Osteocyte (in vitro differentiated cells): ENCODE measurements at places on chromosomes 2 and 18.

GRCh38 chr2:29583548-29584156 lies 337.7 kb downstream of the ALK start:
- DNase-seq = no peak

DNA sequence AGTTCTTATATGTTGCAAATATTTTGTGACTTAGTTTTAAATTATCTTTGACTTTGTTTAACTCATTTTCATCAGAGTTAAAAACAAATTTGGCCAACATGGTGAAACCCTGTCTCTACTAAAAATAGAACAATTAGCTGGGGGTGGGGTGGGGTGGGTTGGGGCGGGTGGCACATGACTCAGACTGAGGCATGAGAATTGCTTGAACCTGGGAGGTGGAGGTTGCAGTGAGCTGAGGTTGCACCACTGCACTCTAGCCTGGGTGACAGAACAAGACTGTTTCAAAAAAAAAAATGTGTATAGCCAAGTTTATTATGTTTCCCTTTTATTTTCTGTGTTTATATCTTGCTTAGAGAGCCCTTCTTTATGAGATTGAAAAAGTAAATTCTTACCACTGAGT lies 14.2 kb upstream of the LIPG start:
- no peak for DNase-seq

DNA sequence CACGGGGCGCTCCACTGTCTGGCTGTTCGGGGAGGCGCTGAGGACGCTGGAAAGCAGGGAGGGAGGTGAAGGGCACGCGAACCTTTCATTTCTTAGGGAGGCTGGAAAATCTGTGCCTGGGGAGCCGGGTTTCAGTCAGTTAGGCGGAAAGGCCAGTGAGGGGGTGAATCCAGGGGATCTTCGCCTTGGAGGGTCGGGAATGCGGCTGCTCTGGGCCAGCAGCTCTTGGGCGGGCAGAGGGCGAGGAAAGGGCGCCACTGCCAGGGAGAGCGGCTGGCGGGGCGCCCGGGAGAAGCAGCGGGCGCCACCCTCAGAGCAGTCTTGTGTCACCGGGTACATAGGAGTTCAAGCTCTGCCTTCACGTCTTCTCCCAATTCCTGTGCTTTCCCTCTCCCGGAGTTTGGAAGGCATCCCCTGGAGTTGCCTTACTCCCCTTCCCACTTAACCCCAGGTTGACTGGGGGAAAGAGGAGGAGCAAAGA lies 1.4 kb downstream of the CCDC85A start:
- DNase-seq = no peak

DNA sequence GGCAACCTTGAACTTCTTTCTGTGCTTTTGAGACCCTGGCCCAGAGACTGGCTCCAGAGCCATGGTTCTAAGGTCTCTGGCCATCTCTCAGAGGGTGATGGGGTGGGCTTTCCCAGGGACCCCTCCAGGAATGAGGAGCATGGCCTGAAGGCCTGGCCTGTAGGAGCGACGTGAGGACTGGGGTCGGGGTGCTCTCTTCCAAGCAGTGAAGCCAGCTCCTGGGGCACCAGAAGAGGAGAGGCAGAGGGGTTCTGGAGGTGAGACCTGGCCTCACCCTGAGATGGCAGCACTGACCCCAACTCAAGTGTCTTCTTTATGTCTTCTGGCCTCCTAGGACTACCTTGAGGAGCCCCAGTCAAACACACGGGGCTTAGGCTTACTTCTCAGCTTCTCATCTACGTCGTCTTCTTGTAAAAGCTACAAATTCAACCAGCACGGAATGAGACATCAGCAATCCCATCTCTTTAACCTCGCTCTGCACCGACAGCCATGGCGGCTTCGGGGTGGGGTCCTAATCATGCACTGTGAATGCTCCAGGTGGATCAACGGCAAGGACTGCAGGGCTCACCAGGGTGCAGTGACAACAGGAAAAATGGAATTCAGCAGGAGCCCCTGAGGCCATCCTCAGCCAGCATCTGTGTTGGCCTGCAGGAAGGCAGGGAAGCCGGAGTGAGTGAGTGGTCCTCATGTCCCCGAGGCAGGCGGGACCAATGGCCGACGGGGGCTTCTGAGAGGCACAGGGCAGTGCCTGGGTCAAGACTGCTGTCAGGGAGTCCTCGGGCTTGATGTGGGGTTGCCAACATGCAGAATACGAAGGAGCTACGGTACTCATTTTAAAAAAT lies 214.1 kb downstream of the HDAC4 start:
- peak; percentile 74 for DNase-seq

GRCh38 chr2:95043300-95044093 lies 18.0 kb downstream of the MAL start:
- peak; percentile 81 for DNase-seq

DNA sequence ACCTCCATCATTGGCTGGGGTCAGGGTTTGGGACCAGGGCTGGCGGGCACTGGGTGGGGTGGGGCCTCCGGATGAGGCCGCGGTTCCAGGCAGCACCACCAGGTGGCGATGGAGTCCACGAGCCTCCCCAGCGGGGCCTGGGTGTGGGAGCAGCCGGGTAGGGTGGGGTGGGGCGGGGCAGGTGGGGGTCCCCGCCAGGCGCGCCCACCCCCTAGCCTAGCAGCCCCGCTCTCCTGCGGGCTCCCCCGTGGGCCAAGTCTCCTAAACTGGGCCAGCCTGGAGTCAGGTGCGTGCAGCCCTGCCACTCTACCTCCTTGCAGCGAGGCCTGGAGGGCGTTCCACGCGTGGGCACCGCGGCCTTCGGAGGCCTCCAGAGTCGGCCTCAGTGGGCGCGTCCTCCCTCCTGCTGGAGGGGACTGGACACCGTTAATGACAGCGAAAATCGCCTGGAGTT lies 187.5 kb downstream of the TWIST2 start:
- no peak for DNase-seq

GRCh38 chr2:142879151-142879550 lies 1.7 kb downstream of the KYNU start:
- DNase-seq = no peak

GRCh38 chr2:10144771-10145518 lies 22.4 kb downstream of the RRM2 start:
- no peak for DNase-seq

DNA sequence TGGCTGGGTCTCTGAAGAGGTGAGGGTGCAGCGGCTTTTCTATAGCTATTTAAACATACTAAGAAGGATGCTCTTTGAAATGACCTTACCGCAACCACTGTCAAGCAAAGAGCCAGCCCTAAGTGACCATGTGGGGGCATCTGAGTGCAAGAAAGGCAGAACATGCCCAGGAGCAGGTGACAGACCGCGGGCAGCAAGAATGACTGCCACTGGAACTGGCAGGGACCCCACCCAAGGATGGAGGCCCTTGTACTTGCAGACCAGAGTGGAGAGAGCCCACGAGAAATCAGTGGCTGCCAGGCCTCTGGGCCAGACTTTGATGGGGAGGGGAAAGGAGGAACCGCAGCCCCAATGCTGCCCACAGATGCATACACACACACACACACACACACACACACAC lies 33.1 kb downstream of the DNMT3A start:
- DNase-seq = no peak
